ENCODE measurements at places on chromosomes 4 and X.

DNA sequence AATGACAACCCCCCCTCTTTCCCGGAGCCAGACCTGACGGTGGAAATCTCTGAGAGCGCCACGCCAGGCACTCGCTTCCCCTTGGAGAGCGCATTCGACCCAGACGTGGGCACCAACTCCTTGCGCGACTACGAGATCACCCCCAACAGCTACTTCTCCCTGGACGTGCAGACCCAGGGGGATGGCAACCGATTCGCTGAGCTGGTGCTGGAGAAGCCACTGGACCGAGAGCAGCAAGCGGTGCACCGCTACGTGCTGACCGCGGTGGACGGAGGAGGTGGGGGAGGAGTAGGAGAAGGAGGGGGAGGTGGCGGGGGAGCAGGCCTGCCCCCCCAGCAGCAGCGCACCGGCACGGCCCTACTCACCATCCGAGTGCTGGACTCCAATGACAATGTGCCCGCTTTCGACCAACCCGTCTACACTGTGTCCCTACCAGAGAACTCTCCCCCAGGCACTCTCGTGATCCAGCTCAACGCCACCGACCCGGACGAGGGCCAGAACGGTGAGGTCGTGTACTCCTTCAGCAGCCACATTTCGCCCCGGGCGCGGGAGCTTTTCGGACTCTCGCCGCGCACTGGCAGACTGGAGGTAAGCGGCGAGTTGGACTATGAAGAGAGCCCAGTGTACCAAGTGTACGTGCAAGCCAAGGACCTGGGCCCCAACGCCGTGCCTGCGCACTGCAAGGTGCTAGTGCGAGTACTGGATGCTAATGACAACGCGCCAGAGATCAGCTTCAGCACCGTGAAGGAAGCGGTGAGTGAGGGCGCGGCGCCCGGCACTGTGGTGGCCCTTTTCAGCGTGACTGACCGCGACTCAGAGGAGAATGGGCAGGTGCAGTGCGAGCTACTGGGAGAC, 1.6 kb downstream of the PCDH10 start:
- DNase-seq = no peak

- no peak for DNase-seq
Measured at GRCh38 chrX:3757510-3758025, 44.1 kb upstream of the PRKX start.

DNA sequence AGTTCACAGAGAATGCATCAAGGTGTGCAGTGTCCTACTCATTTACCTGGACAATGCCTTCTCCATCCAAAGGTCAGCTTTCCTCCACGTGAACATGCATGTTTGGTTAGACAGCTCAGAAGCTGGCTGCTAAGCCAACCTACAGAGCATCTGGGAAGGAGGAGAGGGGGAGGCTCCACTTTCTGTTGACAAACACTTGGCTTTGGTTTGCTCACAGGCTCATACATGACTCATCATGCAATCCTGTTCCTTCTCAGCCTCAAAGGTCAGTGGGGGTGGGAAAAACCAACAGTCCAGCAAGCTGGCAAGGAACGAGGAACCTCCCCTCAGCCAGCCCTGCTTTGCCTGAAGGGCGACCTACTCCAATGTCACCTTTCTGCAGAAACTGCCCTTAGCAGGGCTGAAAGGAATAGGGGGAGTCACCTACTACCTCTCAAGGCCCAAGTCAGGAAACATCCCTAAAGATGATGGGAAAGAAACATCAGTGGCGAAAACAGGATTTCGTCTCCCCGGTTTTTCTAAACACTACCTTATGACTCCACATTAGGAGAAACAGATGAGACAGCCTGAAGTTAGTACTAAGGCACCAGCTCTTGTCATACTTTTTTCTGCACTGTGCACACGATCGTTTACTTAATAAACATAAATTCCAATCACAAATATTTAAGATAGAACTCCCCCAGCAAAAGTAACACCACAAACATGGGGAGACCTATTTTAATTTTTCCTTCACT, 37.9 kb downstream of the RELL1 start:
- no peak for DNase-seq

DNA sequence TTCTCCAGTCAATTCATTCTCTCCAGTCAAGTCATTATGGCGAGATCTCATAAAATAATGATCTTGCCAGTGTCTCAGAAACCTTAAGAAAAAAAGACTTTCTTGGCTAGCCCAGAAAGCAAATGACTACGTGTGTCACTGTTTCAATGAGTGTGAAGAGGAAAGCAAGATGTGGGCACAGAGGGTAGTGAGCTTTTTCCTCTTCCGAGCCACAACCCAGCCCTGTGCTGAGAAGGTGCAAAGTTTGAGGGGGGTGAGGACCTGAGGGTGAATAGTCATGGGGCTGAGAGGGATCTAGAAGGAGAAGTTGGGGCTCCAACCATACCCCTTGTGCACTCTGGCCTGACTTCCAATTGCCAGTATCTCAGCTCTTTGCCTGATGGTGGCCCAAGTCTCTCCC, 85.6 kb upstream of the EGFL6 start:
- DNase-seq = no peak

DNA sequence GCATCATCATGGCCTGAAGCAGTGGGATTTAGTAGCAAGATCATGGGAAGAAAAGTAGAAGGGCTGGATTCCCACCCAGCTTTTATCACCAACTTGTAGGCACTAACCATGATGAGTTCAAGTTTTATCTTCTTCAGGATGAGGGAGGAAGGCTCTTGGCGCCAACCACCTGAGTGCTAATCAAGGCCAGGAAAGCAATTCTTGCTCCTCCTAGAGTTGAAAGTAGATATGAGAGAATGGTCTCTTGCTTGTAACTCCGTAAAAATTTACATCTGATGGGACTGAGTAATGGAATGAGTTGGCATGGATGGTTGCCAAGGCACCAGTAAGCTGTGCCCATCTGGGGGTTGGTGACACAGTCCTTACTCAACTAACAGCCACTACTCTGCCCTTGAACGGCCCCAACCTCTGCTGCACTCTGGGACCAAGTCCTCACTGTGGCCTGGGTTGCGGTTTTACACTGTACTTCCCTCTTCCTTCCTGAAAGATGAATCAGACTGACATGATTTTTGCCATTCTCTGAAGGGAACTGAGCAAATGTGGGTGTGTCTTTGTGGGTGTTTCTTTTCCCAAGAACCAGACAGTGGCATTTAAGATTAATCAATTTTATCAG, 39.4 kb upstream of the NDP start:
- peak; percentile 9 for DNase-seq

DNA sequence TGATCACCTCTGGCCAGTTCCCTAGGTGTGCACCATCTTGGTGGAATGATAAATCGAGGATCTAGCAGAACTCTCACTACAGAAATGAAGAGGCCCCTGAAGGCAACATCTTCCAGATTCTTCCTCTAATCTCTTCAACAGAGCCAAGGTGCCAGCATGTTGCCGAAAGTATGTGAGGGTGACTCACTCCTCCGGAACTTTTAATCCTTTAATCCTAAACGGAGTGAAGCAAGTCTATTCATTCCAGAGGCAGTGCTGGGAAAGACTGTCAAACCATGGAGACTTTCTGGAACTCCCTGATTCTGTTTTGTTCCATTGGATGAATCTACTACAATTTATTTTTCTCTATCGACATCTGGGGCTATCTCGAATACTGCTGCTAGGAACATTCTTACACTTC, 68.7 kb downstream of the SUPT20HL2 start:
- no peak for DNase-seq

- DNase-seq = peak; percentile 16
Measured at GRCh38 chr4:2261110-2261852, 628 bp downstream of the MXD4 start.

DNA sequence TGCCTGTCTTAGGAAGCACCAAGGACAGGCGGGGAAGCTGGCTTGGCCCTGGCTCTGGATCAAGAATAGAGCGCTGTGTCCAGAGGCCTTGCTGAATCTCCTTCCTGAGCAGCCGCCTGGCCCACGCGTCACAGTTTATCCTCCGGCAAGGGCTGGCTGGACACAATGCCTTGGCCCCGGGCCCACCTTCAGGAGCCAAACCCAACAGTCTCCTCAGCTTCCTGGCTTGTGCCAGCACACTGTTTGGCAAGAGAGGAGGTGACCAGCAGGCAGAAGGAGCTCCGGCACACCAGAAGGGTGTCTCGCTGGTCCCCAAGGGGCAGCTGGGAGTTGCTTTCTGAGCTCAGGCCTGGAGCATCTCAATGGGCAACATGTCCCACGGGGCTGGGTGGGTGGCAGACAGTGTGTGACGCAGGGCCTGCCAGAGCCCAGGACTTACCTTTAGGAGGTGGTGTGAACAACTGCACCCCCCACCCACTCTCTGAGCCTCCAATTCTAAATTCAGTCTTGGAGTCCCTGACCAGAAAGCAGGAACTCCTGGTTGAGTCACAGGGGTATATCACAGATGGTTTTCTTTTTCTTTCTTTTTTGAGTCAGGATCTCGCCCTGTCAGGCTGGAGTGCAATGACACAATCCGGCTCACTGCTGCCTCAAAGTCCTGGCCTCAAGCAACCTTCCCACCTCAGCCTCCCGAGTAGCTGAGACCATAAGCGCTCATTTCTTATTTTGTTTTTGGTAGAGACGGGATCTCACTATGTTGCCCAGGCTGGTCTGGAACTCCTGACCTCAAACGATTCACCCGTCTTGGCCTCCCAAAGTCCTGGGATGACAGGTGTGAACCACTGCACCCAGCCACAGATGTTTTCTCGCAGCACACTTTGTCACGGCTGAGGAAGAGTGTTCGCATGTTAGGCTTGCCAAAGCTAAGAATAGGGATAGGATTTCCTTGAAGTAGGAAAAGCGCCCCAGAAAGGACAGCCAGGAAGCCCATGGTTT, 361.2 kb downstream of the BCOR start:
- no peak for DNase-seq

GRCh38 chr4:162282684-162283083, 118.9 kb upstream of the FSTL5 start:
- DNase-seq = no peak

DNA sequence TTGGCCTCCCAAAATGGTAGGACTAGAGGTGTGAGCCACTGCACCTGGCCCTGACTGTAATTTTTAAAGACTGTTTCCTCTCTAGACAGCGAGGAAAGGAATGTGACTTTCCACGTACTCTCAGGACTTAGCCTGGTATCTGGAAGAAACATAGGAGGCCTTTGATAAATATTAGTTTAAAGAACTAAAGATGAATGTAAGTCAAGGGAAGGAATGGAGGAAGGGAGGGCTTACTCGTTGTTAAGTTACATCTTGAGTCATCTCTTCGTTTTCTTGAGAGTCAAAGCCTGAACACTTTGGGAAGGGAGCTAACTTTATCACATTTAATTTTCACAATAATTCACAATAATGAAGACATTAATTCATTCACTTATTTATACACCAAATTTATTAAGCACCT, 7.2 kb upstream of the LNX1 start:
- no peak for DNase-seq

DNA sequence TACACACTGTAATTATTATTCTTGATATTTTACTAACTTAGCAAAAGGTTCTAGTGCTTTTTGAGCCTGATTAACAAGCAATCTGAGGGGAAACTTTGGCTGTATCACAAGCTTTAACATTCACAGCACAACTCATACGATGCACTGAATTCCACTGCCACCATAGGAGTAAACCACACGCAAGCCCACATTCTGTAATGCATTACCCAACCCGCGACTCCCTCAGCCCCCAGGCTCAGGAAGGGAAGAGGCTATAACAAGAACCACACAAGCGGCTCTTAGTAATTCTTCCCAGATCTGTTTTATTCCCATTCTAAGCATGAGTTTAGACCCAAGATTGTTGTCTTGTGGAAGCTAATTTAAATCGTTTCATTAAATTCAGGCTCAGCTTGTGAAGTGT, 138.5 kb upstream of the TBL1X start:
- no peak for DNase-seq

- DNase-seq = no peak
Measured at GRCh38 chr4:143921181-143921580, 15.8 kb upstream of the GYPE start.

DNA sequence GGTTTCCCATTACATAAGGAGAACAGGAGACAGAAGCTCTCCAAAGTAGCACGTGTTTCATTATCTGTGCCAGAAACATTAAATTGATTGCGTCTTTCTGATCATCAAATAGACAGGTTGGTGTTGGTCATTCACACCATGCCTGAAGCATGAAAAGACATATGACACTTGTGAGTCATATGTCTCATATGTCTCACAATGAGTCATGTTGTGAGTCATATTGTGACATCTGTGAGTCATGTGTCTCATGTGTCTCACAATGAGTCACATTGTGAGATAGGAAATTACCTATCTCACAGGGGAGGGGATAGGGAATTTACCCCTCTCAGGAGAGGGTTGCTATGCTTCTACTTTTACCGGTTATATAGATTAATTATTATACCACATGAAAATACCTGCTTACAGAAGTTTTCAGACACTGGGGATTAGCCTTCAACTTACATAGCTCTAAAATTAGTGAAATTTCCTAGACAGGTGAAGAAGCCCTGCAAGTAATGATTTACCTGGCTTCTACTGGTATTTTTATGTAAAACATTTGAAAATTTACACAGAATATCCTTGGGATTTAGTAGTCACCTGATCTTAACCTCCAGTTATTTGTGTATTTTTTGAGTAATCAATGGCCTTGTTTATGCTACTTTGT, 80.8 kb downstream of the NPFFR2 start:
- no peak for DNase-seq

DNA sequence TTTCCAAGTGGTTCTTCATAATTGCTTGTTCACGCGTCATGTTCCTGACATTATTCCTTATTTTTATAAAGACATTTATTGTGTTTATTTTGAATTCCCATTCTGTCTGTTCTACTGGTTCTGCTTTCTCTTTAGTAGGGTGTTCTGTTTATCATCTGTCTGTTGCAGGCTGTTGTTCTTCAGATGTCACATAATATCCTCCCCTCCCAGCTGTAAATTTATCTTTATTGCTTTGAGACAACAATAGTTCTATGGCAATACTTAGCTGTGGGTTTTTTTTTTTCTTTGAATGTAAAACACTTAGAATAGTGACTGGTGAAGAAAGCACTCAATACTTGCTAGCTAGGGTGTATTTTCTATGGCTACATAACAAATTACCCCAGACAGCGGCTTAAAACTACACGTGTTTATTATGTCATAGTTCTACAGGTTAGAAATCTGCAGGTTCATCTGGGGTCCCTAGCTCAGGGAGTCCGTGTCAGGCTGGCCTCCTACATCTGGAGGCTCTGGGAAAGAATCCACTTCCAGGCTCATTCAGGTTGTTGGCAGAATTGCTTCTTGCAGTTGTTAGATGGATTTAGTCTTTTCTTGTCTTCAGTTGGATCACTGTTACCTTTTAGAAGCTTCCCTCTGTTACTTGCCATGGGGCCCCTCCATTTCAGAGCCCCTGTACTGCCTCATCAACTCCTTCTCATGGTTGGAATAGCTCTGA, 63.4 kb upstream of the ENPEP start:
- DNase-seq = no peak

- no peak for DNase-seq
Measured at GRCh38 chr4:54318904-54319303, 89.8 kb downstream of the PDGFRA start.

- DNase-seq = no peak
Measured at GRCh38 chrX:9797384-9798360, 11.4 kb downstream of the SHROOM2 start.
